ENCODE measurements at places on chromosomes 16 and 17.

- no peak for DNase-seq
Measured at GRCh38 chr16:84844049-84844350, 24.2 kb downstream of the CRISPLD2 start.

- DNase-seq = no peak
Measured at GRCh38 chr17:17087424-17088015, 45.3 kb downstream of the MPRIP start.

- DNase-seq = peak; percentile 65
Measured at GRCh38 chr16:11233727-11234376, 22.2 kb downstream of the SOCS1 start.

- no peak for DNase-seq
Measured at GRCh38 chr16:88348377-88349152, 34.2 kb upstream of the ZNF469 start.

- no peak for DNase-seq
Measured at GRCh38 chr17:7293159-7293558, 1.3 kb downstream of the YBX2 start.

Data from HT1080 (cell line).